ENCODE measurements at places on chromosomes 11 and 22. TPM values are rescaled to one million over a fixed set of nuclear protein-coding genes. Genes with fewer than 3 reads are reported as not detected.

Gene GRIK4
- 0.05 TPM for total RNA-seq

Gene TPCN2
- 35.4 TPM for total RNA-seq

Gene CBLIF
- not detected for total RNA-seq

Gene ST14
- 23.9 TPM for total RNA-seq

Gene SOX6
- total RNA-seq = not detected

Gene SYT9
- total RNA-seq = not detected

Gene DNHD1
- total RNA-seq = 26.7 TPM

Gene TRPC6
- total RNA-seq = not detected

Gene CCDC88B
- 201 TPM for total RNA-seq

Gene RIC3
- total RNA-seq = 44.3 TPM

Gene LRRC32
- total RNA-seq = 27.8 TPM

Gene TRPM5
- not detected for total RNA-seq

Gene TSKU
- not detected for total RNA-seq

Gene IZUMO1R
- total RNA-seq = not detected

Gene APOL4
- not detected for total RNA-seq

Gene CREBZF
- total RNA-seq = 46.1 TPM

Gene PLAAT2
- total RNA-seq = not detected

Gene MS4A10
- total RNA-seq = not detected

Gene C11orf42
- total RNA-seq = not detected

Gene EWSR1
- 382 TPM for total RNA-seq

Gene C11orf21
- 5.2 TPM for total RNA-seq

Gene CNTN5
- not detected for total RNA-seq

Gene APBB1
- total RNA-seq = 20.6 TPM

Gene CARNS1
- 5.7 TPM for total RNA-seq

Gene THY1
- not detected for total RNA-seq

Gene RFPL2
- total RNA-seq = not detected

Gene RHOD
- total RNA-seq = not detected

Gene BCR
- total RNA-seq = 20.9 TPM

Gene TRIM66
- total RNA-seq = 12.4 TPM

Gene GLB1L2
- 0.33 TPM for total RNA-seq

Gene CNTF
- 3.2 TPM for total RNA-seq

All from activated B cell treated with CpG ODN at 0.5 μM for 24 hours (primary cell).